ENCODE measurements at places on chromosomes 1 and 21.

GRCh38 chr1:90007979-90008404 lies 13.1 kb downstream of the ZNF326 start:
- no peak for DNase-seq

DNA sequence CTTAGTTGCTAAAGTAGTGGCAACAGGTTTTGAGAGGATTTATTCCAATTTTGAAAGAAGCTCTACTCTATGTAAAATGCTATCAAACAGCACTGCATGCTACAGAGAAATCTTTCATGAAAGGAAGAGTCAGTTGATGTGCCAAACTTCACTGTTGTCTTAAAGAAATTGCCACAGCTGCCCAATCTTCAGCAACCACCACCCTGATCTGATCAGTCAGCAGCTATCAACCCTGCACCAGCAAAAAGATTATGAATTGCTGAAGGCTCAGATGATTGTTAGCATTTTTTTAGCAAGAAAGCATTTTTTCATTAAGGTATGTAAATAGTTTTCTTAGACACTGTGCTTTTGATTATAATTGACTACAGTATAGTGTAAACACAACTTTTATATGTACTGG lies 49.6 kb downstream of the SLC9C2 start:
- DNase-seq: no peak

- DNase-seq: no peak
These were observed 66.2 kb downstream of the ATP2B4 start for GRCh38 chr1:203692565-203693470.

GRCh38 chr1:67843746-67844145 lies 10.5 kb upstream of the GNG12 start:
- DNase-seq: no peak

DNA sequence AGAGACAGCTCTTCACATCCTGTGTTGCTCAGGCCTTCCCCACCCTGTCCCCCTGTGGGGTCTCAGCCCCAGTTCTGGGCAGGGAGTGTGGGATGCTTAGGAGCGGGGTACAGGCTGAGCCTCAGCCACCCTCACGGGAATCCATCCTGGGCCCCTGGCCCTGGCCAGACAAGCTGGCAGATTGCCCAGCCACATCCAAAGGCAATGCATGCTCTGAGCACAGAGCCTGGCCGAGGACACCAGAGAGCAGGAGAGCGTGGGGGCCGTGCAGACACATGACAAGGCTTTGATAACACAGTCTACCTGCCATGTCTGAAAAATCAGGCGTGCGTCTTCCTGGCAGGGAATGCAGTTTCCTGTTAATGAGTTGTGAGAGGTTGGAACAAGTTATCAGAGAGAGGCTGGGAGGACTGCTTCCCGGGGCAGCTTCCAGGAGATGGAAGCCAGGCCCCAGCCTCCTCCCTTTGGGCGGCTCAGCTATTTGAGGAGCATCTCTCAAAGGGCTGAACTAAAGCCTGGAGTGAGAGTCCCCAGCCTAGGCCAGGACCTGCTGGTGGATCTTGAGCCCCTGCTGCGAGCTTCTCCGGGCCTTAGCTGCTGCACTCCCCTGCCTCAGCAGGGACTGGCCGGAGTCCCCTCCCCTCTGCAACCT lies 72.2 kb upstream of the SELENON start:
- DNase-seq: no peak
